ENCODE measurements at places on chromosomes 5 and 9.
A peak's percentile ranks its signal among the peaks of the same experiment; 100 is the strongest.

- peak; percentile 62 for DNase-seq
Observed at GRCh38 chr5:172870291-172870714, 36.3 kb downstream of the ERGIC1 start.

GRCh38 chr5:32679218-32679617 lies 31.9 kb upstream of the NPR3 start:
- DNase-seq: no peak

GRCh38 chr5:149747141-149747832 lies 17.2 kb downstream of the PPARGC1B start:
- no peak for DNase-seq

- no peak for DNase-seq
Observed at GRCh38 chr5:143456952-143457547, 53.6 kb upstream of the NR3C1 start.

GRCh38 chr5:106408570-106408969 lies 1262.2 kb downstream of the EFNA5 start:
- DNase-seq: no peak

- no peak for DNase-seq
Observed at GRCh38 chr5:179887095-179887494, 20.6 kb downstream of the TBC1D9B start.

GRCh38 chr5:112614986-112615385 lies 122.7 kb upstream of the APC start:
- no peak for DNase-seq

Data from urothelium cell line (cell line).